ENCODE measurements at places on chromosomes 3 and 15.

DNA sequence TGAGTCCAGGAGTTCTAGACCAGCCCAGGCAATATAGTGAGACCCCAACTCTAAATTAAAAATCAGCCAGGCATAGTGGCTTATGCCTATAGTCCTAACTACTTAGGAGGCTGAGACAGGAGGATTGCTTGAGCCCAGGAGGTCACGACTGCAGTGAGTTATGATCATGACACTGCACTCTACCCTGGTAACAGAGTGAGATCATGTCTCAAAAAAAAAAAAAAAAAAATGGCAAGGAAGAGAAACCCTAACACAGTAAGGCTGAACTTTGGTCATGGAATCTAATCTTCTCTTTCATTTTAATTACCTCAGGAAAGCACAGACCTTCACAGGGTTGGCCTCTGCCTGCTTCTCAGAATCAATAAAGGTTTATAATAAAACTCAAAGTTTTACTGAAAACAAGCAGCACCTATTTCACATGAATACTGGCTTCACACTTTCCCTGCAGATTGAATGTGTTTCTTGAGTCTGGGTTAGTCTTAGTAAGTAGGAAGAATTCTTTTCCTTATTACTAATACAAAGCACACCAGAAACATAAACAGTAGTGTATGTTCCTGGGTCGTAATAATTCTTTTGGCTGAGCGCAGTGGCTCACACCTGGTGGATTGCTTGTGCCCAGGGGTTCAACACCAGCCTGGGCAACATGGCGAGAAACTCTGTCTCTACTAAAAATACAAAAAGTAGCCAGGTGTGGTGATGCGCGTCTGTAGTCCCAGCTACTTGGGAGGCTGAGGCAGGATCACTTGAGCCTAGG, 11.6 kb upstream of the NR2C2 start:
- DNase-seq: no peak

DNA sequence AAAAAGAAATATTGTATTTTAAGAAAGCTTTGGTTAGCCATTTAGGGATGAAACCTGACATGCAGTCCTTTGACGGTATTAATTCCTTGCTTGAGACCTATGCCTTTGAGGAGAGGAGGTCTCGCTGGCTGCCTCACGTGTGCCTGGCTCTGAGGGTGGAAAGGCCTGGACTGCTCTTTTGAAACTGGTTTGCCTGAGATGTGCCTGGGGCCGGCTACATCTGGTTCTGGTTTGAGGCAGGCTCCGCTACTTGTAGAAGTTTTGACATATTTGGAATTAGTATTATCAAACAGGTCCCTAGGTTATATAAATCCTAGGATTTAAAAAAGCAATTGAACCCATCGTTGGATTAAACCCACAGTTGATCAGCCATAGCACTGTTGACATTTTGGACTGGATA, 6.5 kb downstream of the NISCH start:
- DNase-seq: no peak

DNA sequence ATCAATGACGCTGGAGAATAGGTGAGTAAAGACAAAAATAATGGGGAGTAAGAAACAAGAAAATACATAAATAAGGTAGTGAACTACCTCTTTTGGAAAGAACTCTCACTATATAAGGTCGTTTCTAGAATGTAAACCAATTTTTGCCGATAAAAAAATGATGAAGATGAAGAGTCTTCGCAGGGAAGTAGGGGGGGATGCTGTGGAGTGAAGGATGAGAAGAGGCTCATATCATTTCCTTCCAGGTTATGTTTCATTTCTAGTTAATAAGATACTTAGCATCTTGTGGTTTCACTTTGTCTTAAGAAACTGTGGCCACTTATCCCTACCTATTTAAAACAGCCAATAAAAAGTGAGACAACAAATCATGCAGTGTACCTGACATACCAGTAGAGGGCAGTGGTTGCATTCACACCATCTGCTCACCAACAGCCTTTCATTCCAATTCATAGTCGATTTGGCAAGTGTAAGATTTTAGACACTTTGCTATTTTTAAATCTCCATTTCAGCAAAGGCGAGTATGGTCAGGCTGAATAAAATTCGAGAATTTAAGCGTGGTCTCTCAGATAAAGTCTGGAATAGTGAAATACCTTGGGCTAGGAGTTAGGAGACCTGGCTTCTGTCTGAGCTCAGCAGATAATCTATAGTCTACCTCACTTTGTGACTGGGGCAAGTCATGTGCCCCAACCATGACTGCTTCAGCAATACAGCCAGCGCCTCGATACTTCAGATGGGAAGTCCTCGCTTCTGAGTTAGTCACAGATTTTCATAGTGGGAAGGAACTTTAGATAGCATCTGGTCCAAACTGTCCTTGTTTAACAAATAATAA, 28.9 kb upstream of the ICE2 start:
- DNase-seq: no peak

GRCh38 chr15:96333131-96334016, 2.9 kb downstream of the NR2F2 start:
- no peak for DNase-seq

GRCh38 chr15:56718560-56718959, 14.7 kb downstream of the ZNF280D start:
- no peak for DNase-seq

DNA sequence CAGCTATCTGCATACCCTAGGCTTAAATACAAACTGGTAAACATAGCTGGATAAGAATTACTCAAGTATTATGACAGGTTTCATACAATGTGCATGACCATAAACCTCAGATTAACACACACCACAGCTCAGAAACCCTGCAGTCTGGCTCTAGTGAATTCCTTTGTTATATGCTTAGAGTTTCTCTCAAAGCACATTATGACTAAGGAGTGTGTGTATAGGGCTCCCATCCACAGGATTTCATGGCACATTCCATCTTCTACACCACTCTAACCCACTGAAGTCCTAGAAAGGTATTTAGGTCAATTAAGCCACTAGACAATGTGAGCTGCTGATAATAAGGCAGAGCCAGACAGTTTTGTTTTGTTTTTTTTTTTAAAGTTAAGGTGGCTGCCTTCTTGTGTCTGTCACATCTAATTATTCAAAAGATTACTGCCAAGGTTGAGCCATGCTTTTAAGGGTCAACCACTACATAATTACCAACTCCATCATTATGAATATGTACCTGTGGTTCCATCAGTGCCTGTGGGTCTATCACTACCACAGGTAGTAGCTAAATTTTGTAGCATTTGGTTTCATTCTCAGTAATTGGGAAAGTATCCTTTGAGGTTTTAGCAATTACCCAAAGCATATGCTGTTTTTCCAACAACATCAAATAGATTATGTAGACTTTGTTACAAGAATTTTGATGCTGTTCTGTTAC, 107.0 kb downstream of the ALCAM start:
- DNase-seq: no peak

DNA sequence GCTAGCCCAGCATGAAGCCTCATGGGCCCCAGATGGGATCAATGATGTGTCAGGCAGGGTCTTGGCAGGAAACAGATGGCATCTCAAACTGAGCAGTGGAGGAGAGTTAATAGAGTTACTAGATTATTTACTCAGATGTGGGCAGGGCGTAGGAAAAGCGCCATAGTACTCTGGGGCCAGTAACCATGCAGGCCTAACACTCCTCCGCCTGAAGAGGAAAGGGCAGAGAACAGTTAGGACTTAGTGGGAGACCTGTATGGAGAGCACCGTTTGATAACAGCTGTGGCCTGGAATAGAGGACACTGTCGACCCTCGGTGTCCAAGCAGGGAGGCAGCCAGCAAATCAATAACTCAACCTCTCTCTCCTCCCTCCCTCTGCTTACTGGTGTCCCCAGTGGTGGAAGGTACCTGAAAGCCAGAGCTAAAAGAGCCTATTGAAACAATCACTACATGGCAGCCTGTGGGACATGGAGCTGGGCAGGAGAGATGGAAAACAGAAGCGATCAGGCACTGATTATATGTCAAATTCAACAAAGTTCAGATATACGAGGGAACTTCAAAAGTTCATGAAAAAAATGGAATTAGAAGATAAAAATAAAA, 111.4 kb upstream of the CCNL1 start:
- DNase-seq: no peak

- no peak for DNase-seq
These were observed 1.3 kb downstream of the SCAANT1 start for GRCh38 chr3:63910891-63911290.

DNA sequence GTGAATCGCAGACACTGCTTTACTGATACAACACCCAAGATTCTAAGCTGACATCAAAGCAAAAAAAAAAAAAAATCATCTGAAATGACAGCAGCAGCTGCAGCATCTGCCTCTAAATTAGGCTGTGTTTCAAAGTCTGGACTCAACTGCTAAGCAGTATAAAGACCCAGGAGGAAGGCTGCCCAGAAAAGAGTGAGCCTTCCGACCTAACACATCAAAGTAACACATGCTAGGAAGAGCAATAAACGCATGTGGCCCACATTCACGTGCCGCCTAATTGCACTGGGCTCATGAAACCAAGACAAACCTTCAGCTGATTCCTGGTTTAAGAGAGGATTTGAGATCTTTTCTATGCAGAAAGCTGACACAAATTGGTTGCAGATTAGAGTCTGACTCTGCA, 317.1 kb downstream of the ZIC4 start:
- DNase-seq: no peak

DNA sequence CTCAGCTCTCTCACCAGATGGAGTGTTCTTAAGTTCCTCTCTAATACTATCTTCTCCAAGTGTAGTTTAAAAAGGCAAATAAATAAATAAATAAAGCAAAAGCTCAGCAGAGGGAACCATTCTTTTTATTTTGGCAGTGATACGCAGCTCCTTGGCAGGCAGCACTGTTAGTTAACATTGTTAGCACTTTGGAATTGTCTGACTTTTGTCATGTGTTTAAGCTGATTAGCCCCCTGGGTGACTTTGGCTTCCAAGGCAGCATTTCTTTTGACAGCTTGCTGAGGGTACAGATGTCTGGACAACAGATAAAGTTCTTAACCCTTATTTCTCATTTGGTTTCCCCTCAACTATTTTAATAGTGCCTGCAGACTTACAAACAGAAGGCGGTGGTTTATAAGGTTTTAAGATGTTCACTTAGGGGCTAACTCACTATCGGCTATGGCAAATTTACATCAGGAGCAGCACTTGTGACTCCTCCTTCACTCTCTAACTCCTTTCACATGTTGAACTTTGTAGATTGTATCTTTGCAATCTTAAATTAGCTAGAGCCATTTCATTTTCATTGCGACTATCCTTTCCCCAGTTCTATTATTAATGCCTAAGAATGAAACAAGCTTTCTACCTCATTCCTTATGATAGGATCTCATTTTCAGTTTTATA, 213.4 kb downstream of the ZBBX start:
- DNase-seq: no peak

- DNase-seq: no peak
These were observed 307.9 kb upstream of the RBMS3 start for GRCh38 chr3:28972921-28973320.

DNA sequence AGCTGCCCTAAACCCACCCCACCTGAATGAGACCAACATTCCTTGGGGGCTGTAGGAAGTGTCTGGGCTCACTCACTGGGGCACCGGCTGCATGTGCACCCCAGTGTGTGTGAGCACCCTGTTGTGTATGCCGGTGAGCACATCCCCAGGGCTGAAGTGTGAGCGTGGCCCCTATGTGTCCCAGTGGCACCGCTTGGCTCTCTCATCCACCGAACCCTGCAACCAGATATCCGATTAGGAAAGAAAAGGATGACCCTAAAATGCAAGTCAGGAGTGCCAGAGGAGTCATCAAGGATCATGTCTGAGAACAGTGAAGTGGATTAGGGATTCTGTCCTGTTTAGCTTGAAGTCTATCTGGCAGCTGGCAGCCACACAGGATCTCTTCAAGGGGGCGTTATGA, 84.0 kb upstream of the ALDH1L1 start:
- no peak for DNase-seq

- no peak for DNase-seq
These were observed 23.1 kb downstream of the SRPRB start for GRCh38 chr3:133828576-133829309.

DNA sequence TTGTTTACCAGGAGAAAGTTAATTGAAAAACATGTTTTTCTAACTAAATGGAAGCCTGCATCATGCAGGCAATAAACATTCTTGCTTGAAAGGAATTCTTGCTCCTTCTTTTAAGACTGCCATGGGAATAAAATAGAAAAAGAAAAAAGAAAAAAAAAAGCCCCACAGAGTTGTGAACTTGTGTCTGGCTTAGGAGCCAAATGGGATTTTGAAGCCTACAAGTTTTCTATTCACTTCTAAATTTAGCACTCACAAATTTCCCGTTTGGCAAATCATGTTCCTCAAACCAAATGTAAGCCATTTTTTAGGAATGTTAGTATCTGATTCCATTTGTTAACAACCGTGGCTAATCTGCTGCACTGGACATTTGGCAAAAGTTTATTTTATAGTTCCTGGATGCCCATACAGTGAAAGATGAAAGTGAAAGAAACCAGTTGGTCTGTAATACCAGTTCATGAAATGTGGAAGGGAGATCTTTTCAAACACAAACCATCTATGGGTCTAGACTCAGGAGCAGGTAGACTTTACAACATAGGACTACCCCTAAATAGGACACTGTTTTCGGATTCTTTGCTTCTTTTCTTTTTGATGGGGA, 133.8 kb upstream of the GMNC start:
- no peak for DNase-seq

DNA sequence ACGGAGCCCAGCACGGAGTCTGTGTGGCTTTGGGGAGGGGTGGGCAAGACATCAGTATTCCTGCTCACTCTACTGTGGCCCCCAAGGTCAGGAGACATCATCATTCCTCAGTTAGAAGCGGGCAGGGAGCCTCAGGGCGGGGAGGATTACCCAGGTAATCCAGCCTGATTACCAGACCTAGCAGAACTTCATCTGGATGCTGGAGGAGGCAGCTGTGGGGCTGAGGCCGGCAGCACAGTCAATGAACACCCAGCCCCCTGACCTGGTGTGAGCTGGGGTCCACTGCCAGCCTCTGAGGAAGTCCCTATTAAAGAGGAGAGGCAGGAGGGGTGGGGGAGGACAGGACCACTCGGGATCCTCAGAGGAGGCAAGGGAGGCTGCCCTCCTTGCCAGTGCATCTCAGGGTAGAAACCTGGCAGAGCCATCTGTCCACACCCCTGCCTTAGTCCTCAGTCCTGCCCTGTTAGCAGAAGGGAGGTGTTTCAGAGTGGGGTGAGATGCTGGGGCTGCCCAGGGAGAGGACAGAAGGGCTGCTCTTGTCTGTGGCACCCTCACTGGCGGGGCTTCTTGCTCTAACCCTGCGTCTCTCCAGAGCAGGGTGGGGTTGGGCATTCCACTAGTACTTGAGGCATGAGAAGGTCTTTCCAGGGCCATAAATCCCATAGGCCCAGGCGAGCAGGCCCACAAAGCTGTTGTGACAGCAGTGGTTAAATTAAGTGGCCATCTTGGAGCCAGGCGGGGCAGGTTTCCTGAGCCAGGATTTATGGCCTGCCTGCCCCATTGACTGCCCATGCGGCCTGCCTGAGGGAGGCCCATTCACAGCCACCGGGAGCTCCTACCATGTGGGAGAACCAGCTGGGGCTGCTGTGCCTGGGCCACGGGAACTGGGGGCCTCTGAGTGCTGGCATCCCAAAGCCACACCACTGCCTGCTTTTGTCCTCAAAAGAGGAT, 82.1 kb downstream of the LINGO1 start:
- no peak for DNase-seq

Measured in activated CD4-positive, alpha-beta T cell treated with anti-CD3 and anti-CD28 coated beads for 1 hour (primary cell).